ENCODE measurements at places on chromosomes 4 and X.
A peak's percentile ranks its signal among the peaks of the same experiment; 100 is the strongest.

DNA sequence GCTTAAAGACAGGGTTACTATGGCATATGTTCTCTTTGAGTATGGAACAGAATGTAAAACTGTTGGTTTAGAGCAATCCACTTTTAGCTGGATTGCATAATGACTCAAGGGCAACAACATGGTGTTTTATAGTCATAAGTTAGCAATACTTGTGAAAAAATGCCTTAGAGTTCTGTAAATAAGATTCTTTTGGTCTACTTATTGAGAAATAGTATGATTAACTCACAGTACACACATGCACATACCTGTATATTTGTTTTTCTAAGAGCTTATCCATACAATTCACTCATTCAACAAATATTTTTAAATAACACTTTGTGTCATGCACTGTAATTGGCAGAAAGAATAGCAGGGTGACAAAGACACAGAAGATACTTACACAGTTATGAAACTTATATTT lies 1415.5 kb downstream of the PCDH7 start:
- no peak for DNase-seq

GRCh38 chr4:11596989-11597388 lies 168.3 kb upstream of the HS3ST1 start:
- DNase-seq = no peak

DNA sequence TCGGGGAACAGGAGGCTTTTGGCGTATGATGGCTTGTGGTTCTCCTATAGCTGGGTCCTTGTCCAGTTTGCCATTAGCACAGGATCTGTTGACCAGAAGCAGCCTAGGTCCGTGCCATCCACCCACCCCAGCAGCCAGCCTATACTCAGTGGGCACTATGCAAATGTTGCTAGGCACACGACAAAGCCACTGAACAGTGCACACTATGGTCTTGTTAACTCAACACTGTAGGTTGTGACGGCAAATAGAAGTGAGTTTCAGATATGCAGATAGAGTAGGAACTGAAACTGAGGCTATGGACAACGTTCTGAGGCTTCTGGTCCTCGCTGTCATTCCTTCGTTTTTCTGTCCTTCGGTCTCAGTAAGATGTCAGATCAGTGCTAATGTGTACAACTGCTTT lies 541.3 kb upstream of the TENM3 start:
- DNase-seq = no peak

GRCh38 chr4:101850698-101851097 lies 60.2 kb downstream of the BANK1 start:
- DNase-seq = no peak

GRCh38 chr4:97558204-97558778 lies 585.0 kb downstream of the STPG2 start:
- DNase-seq = no peak

- no peak for DNase-seq
Measured at GRCh38 chrX:52576474-52576873, 59.6 kb upstream of the XAGE1B start.

- DNase-seq = no peak
Measured at GRCh38 chr4:129598582-129598981, 502.6 kb downstream of the C4orf33 start.

DNA sequence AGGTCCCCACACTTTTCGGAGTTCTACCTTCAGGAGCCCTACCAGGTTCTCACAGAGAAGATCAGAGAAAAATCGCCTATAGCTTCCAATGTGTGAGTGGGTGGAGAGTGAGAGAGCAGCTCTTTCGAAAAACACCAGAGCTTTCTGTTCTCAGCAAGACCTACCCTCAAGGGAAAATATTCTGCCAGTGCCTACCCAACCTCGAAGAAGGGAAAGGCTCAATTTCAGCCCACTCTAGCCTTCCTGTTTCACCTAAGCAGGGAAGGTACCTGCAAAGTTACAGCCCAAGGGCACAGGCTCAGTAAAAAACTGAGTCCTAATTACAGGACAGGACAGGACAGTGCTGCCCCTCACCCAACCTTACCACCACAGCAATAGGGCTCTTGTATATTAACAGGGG lies 104.0 kb upstream of the WDR17 start:
- DNase-seq = no peak

DNA sequence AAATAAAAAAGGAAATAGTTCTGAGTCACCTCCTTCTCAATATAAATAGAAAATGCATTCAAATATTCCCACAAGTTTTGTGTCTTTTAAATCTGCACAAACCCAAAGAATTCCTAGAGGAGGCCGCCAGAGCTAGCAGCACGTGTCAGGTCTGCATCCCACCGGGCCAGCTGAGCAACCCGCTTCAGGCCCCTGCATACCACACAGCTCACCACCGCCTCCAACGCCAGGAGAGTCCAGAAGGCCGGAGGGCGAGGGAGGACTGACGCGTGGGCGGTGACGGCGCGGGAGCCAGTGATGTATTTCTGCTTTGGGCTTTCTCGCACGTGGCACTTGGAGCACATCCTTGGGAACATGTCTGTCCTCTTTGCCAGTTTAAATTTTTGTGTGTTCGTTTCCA lies 61.9 kb upstream of the CLDN34 start:
- DNase-seq = no peak

GRCh38 chr4:2352729-2353221 lies 65.7 kb downstream of the ZFYVE28 start:
- DNase-seq = peak; percentile 12

- no peak for DNase-seq
Measured at GRCh38 chr4:92497141-92497540, 193.4 kb downstream of the GRID2 start.

DNA sequence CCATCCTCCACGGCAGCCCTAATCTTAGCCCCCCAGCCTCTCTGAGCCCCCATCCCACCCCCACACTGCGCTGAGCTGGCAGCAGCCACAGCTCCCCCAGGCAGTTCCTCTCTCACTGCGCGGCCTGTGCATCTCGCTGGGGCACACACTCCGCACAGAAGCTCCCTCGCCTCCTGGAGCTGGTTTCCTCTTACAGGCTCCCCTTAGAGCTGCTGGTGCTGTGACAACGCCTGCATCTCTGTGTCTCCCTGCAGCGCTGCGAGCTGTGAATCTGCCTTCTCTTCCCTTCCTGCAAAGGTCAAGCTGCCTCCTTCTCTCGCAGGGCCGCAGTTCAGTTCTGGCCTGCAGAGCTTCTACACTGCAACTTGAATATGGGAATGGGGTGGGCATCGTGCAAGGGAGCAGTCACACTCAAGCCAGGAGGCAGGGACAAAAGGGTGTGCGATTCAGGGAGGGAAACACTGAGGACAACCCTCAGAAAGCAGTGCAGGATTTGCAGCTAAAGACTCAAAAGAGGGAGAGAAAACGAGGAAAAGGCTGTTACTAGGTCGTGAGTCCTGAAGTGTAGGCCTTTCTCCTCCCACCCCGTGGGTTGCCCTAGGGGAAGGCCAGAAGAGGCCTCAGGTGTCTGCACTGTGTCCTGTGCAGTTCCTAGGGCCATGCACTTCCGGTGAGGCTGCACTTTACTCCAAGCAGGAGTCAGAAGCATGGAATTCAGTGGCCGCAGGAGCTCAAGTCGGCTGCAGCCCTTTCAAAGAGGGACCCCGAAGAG lies 87.0 kb downstream of the BCOR start:
- DNase-seq = no peak

GRCh38 chr4:166017804-166018203 lies 144.8 kb downstream of the TLL1 start:
- no peak for DNase-seq

DNA sequence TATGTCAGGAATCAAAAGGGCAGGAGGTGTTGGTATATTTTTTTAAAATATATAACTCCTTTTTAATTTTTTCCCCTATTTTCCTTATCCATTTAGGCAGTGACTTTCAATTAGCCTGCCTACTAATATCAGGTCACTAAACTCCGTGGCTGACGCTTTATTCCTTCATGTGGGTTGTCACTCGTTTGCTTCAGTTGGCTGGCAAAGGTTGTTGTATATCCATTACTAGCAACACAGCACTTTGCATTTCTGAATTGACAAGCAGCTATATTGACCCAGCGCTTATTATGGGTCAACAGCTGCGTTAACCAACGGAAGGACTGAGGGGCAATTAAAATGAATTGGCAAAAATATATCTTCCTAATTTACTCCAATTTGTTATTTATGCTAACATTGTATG lies 87.7 kb downstream of the ARX start:
- DNase-seq = no peak

DNA sequence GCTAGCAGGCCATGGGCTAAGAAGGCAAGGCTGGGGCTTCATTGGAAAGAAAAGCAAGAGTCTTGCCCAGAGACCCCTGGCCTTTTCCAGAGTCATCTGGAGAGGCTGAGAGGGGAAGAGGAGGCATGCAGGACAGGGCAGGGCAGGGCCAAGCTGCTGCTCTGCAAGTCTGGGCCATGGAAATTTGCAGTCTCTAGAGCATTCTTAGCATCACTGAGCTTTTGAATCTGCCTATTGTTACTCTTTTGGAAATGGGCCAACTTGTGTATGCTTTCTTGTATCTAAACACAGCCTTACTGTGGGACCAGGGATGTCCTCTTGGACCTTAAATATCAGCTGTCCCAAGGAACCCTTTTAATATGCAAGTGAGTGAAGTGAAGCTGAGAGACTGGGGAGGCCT lies 560.5 kb downstream of the MID1IP1 start:
- DNase-seq = no peak

DNA sequence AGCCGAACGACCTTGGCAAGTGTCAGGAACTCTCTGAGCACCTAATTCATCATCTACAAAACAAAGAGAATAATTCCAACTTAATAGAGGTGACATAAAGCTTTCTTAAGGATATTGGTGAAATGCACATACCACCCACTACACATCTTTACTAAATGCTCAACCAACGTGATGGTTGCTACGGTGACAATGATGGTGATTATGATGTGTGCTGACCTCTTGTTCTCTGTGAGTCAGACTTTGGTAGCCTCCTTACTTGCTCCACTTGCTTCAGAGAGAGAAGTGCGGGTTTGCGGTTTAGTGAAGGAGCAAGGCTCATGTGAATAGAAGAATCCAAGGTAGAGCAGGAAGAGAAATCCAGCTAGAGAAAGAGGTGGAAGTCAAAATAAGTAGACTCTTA lies 52.8 kb upstream of the CLNK start:
- DNase-seq = no peak

DNA sequence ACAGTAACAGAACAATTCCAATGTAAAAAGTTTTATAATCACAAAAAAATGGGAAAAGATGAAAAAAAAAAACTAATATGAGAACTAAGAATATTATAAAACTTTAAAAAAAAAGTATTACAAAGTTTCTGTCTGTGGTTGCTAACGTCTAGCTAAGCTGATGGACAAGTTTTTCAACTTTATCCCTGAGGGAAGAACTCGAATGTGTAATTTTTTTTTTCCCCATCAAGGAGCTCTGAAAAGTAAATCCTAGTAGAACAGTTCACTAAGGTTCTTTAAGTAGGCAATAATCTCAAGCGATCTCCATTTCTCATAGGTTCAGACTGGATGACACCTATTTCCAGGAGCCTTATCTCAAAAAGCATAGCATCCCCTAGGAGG lies 14.2 kb downstream of the ADGRA3 start:
- DNase-seq = no peak

- DNase-seq = no peak
Measured at GRCh38 chrX:52988985-52989917, 30.9 kb upstream of the FAM156A start.

- DNase-seq = no peak
Measured at GRCh38 chr4:165874791-165875371, 1.8 kb downstream of the TLL1 start.

DNA sequence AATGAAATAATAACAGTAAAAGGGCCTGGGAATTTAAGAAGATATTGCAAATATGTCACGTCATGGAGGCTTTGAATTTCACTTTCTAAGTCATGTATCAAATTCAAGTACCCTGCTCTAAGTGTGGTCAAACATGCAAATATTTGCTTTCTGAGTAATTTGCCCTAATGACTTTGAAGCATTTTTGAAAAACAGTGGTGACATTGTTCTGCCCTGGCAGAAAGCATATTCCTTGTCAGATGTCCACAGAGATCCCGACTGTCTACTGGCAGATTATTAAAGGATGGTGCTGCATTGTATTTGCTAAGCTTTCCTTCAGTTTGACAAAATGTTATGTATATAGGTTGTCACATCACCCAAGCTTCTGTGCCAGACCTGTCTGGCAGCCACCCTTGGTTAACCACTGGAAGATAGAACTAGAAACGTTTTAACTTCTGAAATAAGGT lies 92.5 kb downstream of the ANK2 start:
- no peak for DNase-seq

GRCh38 chrX:47311932-47312774 lies 58.2 kb upstream of the ZNF157 start:
- DNase-seq = peak; percentile 16

GRCh38 chr4:31261632-31262031 lies 541.5 kb downstream of the PCDH7 start:
- no peak for DNase-seq

GRCh38 chr4:148240241-148240640 lies 202.0 kb downstream of the NR3C2 start:
- DNase-seq = no peak

- no peak for DNase-seq
Measured at GRCh38 chr4:68963374-68963773, 11.8 kb upstream of the UGT2A3 start.

GRCh38 chrX:115226929-115227328 lies 7.0 kb downstream of the LRCH2 start:
- DNase-seq = no peak

GRCh38 chr4:108828620-108829019 lies 65.8 kb upstream of the ETNPPL start:
- DNase-seq = no peak

DNA sequence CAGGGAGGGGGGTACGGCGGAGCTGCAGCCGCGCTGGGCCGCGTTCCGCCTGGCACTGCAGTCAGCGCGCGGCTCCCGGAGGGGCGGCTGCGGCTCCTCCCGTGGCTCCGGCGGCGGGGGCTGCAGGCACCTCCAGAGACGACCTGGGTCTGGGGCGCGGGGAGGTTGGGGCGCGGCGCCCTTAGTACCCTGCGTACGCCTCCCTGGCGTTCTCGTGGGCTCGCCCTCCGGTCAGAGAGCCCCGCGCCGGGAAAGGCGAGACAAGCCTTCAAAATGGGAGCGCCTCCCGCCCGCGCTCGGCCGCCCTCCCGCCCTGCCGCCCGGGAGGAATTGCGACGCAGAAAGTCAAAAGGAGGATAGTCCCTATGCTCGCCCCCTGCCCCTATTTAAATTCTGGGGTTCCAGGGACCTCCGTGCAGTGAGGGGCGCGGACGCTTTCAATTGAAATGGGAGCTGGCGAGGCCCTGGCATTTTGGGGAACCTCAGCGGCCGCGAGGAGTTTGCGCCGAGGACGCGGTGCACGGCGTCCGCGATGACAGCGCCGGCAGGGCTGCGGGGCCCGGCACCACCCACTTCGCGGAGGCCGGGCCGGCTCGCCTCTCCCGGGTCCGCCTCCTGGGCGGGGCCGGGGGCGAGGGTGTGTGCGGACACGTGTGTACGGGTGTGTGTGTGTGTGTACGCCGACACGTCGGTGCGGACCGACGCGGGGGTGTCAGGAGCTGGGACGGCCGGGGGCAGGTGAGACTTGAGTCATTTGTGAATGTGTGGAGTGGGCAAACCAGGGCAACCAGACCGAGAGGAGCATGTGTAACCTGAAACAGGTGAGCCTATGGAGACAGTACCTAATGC lies 544 bp downstream of the HERC3 start:
- peak; percentile 74 for DNase-seq

GRCh38 chr4:165844161-165844560 lies 28.9 kb upstream of the TLL1 start:
- DNase-seq = no peak
